IgD-negative memory B cell (primary cell): ENCODE measurements at places on chromosomes 4 and X. TPM values are rescaled to one million over a fixed set of nuclear protein-coding genes. Genes with fewer than 3 reads are reported as not detected.

The PAGE2 gene
- polyA plus RNA-seq, result not detected

The APELA gene
- polyA plus RNA-seq, result not detected

The MAGEB4 gene
- polyA plus RNA-seq, result not detected

The JADE3 gene
- 3.5 TPM for polyA plus RNA-seq

The HHIP gene
- polyA plus RNA-seq, result not detected
